Panc1 (cell line): ENCODE measurements at places on chromosomes 2 and 18.

- peaks cover 35% of the 10 kb centered on the region for H3K4me1 ChIP-seq
- H3K4me3 ChIP-seq, result no peak overlapping the region
- DNase-seq, result peak; percentile 38
- H3K27me3 ChIP-seq, result no peaks in the 10 kb centered on the region
- H3K27ac ChIP-seq, result no peak overlapping the region
Measured at GRCh38 chr2:238143239-238143951, 4.9 kb downstream of the KLHL30 start.

- no peak overlapping the region for H3K27ac ChIP-seq
- no peaks in the 10 kb centered on the region for H3K4me1 ChIP-seq
- no peaks in the 10 kb centered on the region for H3K27me3 ChIP-seq
- no peak for DNase-seq
- H3K36me3 ChIP-seq, result peaks cover 6% of the 10 kb centered on the region
Measured at GRCh38 chr2:100571668-100572067, 8.9 kb downstream of the PDCL3 start.

- H3K4me3 ChIP-seq, result no peak overlapping the region
- H3K4me1 ChIP-seq, result no peaks in the 10 kb centered on the region
- no peaks in the 10 kb centered on the region for H3K36me3 ChIP-seq
- no peak for DNase-seq
Measured at GRCh38 chr18:56107821-56108477, 520.0 kb upstream of the TCF4 start.

GRCh38 chr2:68837164-68837860, 33.9 kb downstream of the BMP10 start:
- no peaks in the 10 kb centered on the region for H3K27me3 ChIP-seq
- no peaks in the 10 kb centered on the region for H3K36me3 ChIP-seq
- peak; percentile 32 for DNase-seq
- H3K4me3 ChIP-seq, result no peak overlapping the region

DNA sequence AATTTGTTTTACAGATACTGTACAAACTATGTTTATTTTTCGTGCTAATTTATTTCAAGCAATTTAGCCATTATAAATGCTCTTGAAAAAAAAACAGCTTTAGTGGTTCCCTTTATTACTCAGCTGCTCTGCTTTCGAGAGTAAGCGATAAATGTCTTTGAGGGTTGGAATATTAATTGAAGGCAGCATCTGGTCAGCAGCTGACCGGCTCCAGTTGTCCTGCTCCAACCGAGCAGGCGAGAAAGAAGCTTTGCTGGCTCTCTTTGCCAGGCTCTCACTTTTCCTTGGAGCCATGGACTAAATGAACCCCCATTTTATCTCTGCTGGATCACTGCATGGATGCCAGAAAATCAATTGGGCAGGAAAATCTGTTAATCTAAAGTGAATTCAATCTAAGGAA, 147.4 kb downstream of the LNPK start:
- H3K4me3 ChIP-seq, result no peak overlapping the region
- H3K27ac ChIP-seq, result no peak overlapping the region
- no peaks in the 10 kb centered on the region for H3K4me1 ChIP-seq
- H3K27me3 ChIP-seq, result no peaks in the 10 kb centered on the region

GRCh38 chr2:128271597-128271910, 47.1 kb downstream of the HS6ST1 start:
- no peaks in the 10 kb centered on the region for H3K36me3 ChIP-seq
- H3K27ac ChIP-seq, result no peak overlapping the region
- DNase-seq, result no peak
- H3K27me3 ChIP-seq, result no peaks in the 10 kb centered on the region
- H3K4me3 ChIP-seq, result no peak overlapping the region

GRCh38 chr2:106095478-106096298, 98.4 kb downstream of the UXS1 start:
- H3K36me3 ChIP-seq, result peaks cover 7% of the 10 kb centered on the region; the same call in 1 of the 2 replicates
- no peak for DNase-seq
- H3K4me3 ChIP-seq, result no peak overlapping the region
- H3K4me1 ChIP-seq, result no peaks in the 10 kb centered on the region

GRCh38 chr18:74996055-74996454, 212.9 kb downstream of the PTGR3 start:
- DNase-seq, result peak; percentile 24
- H3K27ac ChIP-seq, result peak overlapping the region; percentile 70
- no peaks in the 10 kb centered on the region for H3K36me3 ChIP-seq
- peaks cover 27% of the 10 kb centered on the region for H3K4me1 ChIP-seq
- peak overlapping the region; percentile 5 for H3K4me3 ChIP-seq

DNA sequence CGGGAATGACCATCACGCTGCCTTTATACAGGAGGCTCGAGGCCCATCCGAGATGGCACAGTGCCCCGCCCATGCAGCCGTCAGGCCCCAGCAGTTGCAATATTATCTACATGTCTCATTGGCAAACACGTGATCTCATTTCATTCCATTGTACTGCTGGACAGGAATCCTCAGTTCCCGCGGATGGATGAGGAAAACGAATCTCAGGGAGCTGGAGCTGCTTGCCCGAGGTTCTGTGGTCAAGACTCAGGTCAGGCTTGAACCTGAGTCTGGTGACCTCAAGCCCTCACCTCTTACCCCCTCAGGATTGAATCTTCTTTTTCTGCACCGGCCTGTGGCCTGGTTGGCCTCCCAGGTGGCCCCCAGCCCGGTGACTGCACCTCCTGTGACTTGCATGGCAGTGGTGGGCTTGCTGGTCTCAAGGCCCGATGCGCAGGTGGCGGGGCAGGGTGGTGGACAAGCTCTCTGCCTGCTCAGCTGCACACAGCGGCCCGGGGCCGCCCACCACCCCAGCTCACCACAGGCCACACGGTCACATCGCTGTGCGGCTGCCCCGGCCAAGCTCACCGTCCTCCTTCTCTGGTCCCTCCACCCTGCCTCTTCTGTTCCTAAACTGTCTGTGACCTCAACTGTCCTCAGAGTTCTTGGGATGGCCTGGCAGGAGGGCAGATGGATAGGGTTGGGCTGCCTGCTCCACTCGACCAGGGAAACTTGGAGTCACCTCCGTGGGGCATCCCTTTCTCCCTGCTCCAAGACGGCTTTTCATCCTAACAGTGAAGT, 52.0 kb upstream of the HS6ST1 start:
- no peaks in the 10 kb centered on the region for H3K4me1 ChIP-seq
- H3K4me3 ChIP-seq, result no peak overlapping the region
- DNase-seq, result no peak
- no peak overlapping the region for H3K27ac ChIP-seq

- no peak overlapping the region for H3K4me3 ChIP-seq
- H3K36me3 ChIP-seq, result no peaks in the 10 kb centered on the region; the same call in 1 of the 2 replicates
- H3K27ac ChIP-seq, result no peak overlapping the region
- no peaks in the 10 kb centered on the region for H3K4me1 ChIP-seq
- no peaks in the 10 kb centered on the region for H3K27me3 ChIP-seq
- DNase-seq, result no peak
Measured at GRCh38 chr2:207729465-207729998, 18.1 kb downstream of the CCNYL1 start.

GRCh38 chr2:81077396-81077795, 772.8 kb upstream of the LRRTM1 start:
- DNase-seq, result no peak
- no peaks in the 10 kb centered on the region for H3K27me3 ChIP-seq
- H3K36me3 ChIP-seq, result no peaks in the 10 kb centered on the region

- H3K27me3 ChIP-seq, result no peaks in the 10 kb centered on the region
- no peaks in the 10 kb centered on the region for H3K36me3 ChIP-seq
- no peaks in the 10 kb centered on the region for H3K4me1 ChIP-seq
- no peak for DNase-seq
- H3K27ac ChIP-seq, result no peak overlapping the region
- H3K4me3 ChIP-seq, result no peak overlapping the region
Measured at GRCh38 chr18:56910237-56910636, 236.7 kb upstream of the BOD1L2 start.

GRCh38 chr2:186883666-186884065, 34.7 kb upstream of the ZSWIM2 start:
- no peak overlapping the region for H3K4me3 ChIP-seq
- H3K36me3 ChIP-seq, result no peaks in the 10 kb centered on the region
- H3K27ac ChIP-seq, result no peak overlapping the region
- no peaks in the 10 kb centered on the region for H3K27me3 ChIP-seq
- H3K4me1 ChIP-seq, result no peaks in the 10 kb centered on the region

DNA sequence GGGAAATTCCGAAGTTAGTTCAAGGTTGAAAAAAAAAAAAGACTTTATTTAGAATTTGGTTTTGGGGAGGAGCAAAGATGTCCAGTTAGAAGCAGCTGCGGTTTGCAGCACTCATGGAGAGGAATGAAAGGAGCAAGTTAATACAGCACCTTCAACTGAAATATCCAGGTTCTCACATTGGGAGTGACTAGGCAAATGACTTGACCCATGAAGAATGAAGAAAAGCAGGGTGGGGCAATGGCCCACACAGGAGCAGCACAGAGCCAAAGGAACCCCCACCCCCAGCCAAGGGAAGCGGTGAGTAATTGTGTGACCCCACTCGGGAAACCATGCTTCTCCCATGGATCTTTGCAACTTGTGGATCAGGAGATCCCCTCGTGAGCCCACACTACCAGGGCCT, 32.8 kb downstream of the ZNF892 start:
- no peak overlapping the region for H3K27ac ChIP-seq
- no peak overlapping the region for H3K4me3 ChIP-seq
- no peaks in the 10 kb centered on the region for H3K36me3 ChIP-seq

- no peaks in the 10 kb centered on the region for H3K36me3 ChIP-seq
- no peak overlapping the region for H3K27ac ChIP-seq
- no peaks in the 10 kb centered on the region for H3K4me1 ChIP-seq
- H3K27me3 ChIP-seq, result no peaks in the 10 kb centered on the region
- no peak overlapping the region for H3K4me3 ChIP-seq
Measured at GRCh38 chr2:199987586-199987985, 32.2 kb downstream of the MAIP1 start.

DNA sequence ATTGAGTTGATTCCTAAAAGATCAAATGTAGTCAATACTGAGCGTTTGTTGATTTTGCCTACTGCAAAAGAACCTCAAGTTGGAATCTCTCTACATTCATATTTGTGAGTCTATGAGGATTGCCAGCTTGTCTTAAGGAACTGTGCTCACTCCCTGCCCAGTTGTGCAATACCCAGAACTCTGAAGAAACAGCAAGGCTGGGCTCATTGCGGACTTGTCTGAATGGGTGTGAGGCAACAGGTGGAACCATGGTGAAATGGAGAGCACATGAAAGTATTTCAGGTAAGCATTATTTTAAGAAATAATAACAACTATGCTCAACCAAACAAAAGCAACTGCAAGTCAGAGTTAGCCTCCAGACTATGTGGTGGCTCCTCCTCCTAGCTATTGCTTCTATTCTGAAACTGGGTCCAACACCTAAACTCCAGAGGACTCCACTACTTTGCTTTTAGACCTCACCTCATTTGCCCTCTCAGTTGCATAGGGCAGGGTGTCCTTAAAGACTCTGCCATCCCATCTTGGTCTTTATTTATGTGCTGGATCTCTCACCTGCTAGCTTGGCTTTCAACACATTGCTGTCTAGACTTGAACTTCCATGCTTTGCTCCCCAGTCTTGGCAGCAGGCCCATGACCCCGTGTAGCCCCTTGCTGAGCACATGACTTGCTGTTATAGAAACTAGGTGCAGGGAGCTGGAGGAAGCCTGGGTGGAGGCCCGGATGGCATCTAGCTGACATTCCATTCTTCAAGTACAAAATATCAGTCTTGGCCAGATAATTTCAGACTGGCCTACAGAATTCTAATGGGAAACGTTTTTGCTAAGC, 94.8 kb upstream of the ARL5A start:
- no peak for DNase-seq
- H3K36me3 ChIP-seq, result no peaks in the 10 kb centered on the region
- 0 out of 2 replicates have a peak, but pooled peaks cover 3% of the 10 kb centered on the region for H3K27me3 ChIP-seq
- no peaks in the 10 kb centered on the region for H3K4me1 ChIP-seq
- H3K4me3 ChIP-seq, result no peak overlapping the region

GRCh38 chr2:226159875-226160479, 639.6 kb downstream of the IRS1 start:
- DNase-seq, result no peak
- no peaks in the 10 kb centered on the region for H3K36me3 ChIP-seq
- peak overlapping the region; percentile 20; the same call in 1 of the 2 replicates for H3K27ac ChIP-seq

GRCh38 chr2:12289120-12289802, 427.5 kb upstream of the TRIB2 start:
- no peak overlapping the region for H3K27ac ChIP-seq
- H3K36me3 ChIP-seq, result no peaks in the 10 kb centered on the region
- 0 out of 2 replicates have a peak, but pooled peaks cover 3% of the 10 kb centered on the region for H3K4me1 ChIP-seq

GRCh38 chr18:78643004-78643403, 336.6 kb upstream of the SALL3 start:
- no peaks in the 10 kb centered on the region for H3K36me3 ChIP-seq
- no peaks in the 10 kb centered on the region for H3K4me1 ChIP-seq
- no peak overlapping the region for H3K27ac ChIP-seq
- no peak for DNase-seq
